NCI-H1048 (cell line): ENCODE measurements at places on chromosomes 12 and 14.

DNA sequence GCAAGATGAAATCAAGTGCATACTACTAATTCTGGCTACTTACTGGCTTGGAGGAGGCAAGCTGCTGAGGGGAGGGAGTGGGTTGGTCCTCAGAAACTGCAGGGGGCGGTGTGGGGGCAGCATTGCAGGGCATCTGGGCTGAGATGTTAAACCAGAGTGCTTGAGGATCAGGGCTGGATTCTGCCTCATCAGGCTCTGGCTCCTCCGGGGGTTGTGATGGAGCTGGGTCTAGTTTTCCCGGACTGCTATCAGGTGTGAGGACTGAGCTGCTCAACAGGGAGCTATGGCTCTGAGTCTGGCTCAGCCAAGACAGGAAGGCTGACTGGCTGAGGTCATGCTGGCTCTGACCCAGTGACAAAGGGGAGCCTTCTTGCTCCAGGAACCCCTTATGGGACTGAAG, 28.6 kb downstream of the BAZ2A start:
- no peak for DNase-seq

GRCh38 chr12:110343736-110344555, 59.6 kb downstream of the ANAPC7 start:
- DNase-seq: no peak

DNA sequence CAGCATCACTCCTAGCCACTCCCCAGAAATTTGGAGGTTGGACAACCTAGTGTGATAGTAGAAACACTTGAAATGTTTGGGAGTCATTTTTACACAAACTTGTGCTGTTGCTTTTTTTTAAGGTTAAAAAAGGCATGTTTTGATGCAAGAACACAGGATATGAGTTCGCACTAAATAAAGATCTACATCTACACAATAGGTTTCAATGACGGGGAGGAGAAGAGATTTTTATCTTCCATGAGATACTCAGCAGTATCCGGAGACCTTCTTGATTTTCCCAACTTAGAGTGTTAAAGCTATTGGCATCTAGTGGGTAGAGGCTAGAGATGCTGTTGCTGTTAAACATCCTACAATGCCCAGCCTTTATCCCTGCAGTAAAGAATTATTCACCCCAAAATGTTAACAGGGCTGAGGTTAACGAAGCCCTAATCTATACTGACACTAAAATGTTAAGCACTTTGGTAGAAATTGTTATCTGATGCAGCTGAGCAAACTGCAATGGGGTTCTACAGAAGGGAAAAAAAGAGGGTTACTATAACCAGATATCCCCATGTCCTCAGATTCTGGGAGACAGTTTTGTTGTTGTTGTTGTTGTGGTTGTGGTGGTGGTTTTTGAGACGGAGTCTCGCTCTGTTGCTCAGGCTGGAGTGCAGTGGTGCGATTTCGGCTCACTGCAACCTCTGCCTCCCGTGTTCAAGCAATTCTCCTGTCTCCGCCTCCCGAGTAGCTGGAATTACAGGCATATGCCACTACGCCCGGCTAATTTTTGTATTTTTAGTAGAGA, 14.0 kb upstream of the PCNX1 start:
- no peak for DNase-seq

GRCh38 chr12:107243341-107243740, 150.0 kb upstream of the CRY1 start:
- no peak for DNase-seq

DNA sequence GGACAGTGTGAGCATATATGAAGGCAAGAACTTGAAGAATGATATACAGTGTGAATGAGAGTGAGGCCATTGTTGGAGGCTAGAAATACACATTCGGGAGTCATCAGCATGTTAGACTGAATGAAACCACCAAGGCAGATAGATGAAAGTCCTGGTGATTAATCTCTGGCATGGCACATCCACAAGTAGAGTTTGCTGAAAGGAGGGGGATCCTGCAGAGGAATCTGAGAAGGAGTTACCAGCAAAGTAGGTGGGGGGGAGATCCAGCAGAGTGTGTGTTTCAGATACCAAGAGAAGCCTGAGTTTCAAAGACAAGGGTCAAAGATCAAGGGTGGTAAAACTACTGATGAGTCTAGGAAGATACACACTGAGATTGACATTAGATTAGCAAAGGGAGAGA, 426.7 kb upstream of the DCN start:
- no peak for DNase-seq

DNA sequence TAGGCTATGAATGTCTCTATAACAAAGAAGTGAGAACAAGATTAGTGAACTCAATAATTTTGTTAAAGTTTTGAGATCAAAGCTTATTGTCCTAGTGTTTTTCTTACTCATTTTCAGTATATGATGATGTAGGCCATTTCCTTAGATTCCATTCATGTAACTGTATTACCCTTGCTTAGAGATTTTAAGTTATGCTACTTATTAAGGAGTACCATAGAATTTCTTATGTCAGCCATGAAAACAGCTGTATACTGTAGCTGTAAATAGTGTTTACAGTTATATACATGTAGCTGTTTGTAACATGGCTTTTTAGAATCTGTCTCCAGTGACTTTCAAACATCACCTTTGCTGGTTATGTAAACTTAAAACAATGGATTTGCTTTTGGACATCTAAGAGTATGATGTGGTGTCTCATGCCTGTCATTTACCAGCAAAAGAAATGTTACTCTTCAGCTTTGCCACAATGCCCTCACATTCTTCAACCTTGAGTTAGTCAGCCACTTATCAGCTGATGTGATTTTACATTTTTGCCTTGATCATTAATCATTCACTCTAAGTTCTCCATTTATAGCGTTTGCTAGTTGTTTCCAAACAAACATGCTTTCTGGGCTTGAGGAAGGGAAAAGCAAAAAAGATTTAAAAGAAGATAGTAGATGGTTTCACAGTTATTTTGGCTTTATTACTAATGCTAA, 55.5 kb downstream of the SLC16A7 start:
- DNase-seq: no peak

- no peak for DNase-seq
These were observed 297.5 kb upstream of the PRKD1 start for GRCh38 chr14:30225176-30225575.

DNA sequence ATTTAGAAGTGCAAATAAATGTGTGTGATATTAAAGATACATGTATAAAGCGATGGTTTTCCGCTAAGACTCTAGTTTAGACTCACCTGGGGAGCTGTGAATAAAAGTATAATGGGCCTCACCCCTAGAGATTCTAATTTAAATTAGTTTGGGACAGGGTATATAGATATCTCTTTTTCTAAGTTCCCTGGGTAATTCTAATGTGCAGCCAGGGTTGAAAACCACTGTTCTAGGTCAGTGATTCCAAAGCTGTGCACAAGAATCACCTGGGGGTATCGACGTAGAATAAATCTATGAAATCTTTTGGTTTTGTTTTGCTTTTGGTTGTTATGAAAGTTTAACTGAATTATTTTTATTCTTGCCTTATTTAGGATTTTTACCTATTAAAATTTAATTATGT, 302.1 kb downstream of the KCNH5 start:
- DNase-seq: no peak

DNA sequence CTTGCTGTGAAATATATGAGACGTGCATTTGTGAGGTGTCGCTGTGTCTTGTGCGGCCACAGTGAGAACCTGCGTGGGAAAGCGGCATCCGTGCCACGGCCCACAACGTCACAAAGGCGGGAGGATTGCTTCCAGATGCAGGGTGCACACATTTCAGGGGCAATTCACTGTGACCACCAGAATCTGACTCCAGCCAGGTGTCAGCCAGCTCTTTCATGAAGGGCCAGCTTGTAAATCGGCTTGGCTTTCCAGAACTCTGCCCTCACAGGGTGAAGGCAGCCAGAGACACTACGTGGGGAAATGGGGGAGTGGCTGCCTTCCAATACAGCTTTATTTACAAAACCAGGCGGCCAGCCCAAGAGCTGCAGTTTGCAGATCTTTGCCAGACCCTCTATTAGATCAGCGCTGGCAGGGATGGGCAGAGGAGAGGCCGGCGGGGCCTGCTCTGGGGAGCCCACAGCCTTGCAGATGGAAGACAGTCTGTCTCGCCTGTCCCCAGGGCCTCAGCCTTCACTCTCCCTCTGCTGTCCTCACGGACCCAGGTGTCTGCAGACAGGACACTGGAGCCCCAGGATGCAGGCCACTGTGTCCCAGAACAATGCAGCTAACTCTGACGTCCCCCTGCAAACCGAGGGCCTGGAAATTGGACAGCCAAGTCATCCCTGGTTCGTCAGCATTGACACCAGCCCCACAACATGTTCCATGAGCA, 53.5 kb downstream of the ADGRD1 start:
- DNase-seq: no peak

DNA sequence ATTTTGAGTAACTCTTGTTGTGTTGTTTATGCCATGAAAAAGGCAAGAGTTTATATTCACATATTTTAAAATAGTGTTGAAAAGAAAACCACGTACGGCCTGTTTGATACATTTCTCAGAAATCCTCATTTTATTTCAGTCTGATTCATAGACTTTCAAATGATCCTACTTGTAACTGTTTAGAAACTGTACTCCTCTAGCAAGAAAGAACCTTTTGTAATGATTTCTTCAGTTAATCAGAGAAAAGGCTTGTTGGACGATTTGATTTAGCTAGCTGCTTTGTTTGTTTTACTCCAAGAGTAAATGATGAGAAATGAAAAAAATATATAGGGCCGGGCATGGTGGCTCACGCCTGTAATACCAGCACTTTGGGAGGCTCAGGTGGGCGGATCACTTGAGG, 17.2 kb downstream of the FBXO34 start:
- DNase-seq: no peak

DNA sequence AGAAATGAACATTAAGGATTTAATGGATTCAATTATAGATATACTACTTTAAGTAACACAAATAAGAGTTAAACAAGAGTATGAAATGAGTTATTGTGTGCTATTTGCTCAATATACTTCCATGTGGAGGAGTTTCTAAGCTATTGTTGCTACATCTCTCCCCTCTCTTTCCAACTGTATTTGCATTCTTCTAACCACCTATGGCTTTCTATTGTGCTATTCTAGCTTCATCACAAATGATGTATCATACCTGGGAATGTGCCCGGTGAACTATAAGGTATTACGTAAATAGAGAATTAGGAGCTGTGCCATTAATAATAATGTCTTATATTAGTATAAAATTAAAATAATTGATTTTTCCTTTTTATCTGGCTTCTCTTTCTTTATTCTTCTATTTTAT, 87.1 kb upstream of the PLEKHG7 start:
- no peak for DNase-seq

DNA sequence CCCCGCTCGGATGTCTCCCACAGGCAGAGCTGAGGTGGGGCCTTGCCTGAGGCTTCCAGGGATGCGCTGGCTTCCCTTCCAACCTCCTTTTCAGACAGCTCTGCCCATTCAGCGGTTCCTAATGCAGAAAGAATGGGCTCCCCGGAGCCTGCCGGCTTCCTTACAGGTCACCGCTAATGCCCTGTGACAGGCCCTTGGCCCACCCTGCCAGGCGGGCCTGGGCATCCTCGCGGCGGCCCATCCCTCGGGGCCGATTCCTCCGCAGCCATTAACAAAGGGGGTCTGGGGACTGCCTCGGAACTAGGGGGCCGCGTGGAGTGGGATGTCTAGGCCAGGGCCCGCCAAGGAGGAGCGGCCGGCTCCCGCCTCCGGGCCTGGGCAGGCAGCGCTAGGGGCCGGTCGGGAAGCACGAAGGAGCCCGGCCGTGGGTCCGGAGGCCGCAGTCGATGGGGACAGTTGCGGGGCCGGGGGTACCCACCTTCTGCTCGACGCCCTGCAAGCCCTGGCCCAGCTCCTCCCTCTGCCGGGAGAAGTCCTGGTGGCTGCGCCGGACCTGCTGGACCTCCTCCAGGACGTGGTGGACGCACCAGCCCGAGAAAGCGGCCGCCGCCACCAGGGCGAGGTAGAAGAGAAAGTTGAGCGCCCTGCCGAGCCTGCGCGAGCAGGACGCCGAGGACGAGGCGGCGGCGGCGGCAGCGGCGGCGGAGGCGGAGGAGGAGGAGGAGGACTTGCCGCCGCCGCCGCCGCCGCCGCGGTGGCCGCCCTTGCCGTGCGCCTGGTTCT, 738 bp downstream of the CKAP4 start:
- DNase-seq: no peak

DNA sequence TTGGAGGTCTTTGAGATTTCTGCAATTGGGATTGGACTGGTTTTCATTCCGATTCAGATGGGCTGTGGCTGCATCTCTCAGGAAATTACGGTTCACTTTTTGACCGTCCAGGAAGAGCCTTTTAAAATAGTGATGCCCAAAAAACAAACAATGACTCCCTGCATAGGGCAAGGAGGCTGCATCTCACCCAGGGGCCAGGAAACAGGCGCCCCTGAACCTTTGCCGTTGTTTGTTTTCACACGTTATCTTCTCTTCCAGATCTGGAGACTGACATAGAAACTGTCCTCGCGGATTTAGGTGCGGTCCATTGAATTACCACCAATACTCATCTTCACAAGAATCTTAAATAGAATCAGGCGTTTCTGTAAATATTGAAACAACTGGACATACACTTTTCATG, 66.0 kb downstream of the FLRT2 start:
- no peak for DNase-seq

GRCh38 chr14:72904840-72905561, 11.1 kb upstream of the DPF3 start:
- DNase-seq: no peak

- DNase-seq: no peak
These were observed 150.7 kb upstream of the CPM start for GRCh38 chr12:69083689-69084088.

DNA sequence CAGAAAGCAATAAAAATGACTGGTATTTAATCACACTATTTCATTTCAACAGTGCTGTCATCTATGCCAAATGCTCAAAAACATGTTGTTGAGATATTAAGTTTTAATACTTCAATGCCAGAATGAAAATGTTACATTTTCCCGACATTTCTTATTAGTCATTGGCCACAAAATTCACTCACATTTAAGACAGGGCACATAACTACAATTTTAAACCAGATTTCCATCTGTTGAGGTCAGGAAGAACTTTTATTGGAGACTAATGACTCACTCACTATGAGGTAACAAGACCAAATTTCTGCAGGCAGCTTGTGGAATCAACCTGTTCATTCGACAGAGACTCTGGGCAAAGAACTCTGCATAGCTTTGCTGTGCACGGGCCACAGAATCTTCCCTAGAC, 36.8 kb downstream of the PPTC7 start:
- DNase-seq: no peak

DNA sequence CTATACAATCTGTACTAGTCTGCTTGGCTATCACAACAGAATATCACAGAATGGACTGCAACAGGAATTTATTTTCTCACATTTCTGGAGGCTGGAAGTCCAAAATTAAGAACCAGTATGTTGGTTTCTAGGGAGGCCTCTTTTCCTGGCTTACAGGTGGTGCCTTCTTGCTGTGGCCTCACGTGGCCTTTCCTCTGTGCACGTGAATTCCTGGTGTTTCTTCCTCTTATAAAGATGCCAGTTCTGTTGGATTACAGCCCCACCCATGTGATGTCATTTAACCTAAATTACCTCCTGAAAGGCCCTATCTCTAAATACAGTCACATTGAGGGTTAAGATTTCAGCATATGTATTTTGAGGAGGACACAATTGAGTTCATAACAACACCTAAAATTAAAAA, 32.1 kb upstream of the C2CD5 start:
- DNase-seq: no peak

GRCh38 chr14:96999654-97000155, 202.5 kb downstream of the VRK1 start:
- DNase-seq: no peak

- DNase-seq: no peak
These were observed 11.8 kb downstream of the DNM1L start for GRCh38 chr12:32690927-32691326.

GRCh38 chr12:62400135-62400534, 66.5 kb upstream of the MON2 start:
- DNase-seq: peak; percentile 18
